ENCODE measurements at places on chromosomes 11 and 22. TPM values are rescaled to one million over a fixed set of nuclear protein-coding genes. Genes with fewer than 3 reads are reported as not detected.
A peak's percentile ranks its signal among the peaks of the same experiment; 100 is the strongest.

GRCh38 chr22:17873804-17874203, 99.5 kb upstream of the BID start:
- H3K27me3 ChIP-seq = no peaks in the 10 kb centered on the region
- no peak for DNase-seq
- H3K36me3 ChIP-seq = peaks cover 8% of the 10 kb centered on the region
- no peak overlapping the region for H3K4me3 ChIP-seq
- H3K4me1 ChIP-seq = no peaks in the 10 kb centered on the region

Gene APOBEC3H
- 7.4 TPM for total RNA-seq

- no peaks in the 10 kb centered on the region for H3K4me1 ChIP-seq
- no peaks in the 10 kb centered on the region for H3K36me3 ChIP-seq
- H3K27ac ChIP-seq = no peak overlapping the region
- no peaks in the 10 kb centered on the region for H3K27me3 ChIP-seq
- DNase-seq = no peak
- H3K4me3 ChIP-seq = no peak overlapping the region
Measured at GRCh38 chr11:40597546-40598113, 861.8 kb downstream of the LRRC4C start.

DNA sequence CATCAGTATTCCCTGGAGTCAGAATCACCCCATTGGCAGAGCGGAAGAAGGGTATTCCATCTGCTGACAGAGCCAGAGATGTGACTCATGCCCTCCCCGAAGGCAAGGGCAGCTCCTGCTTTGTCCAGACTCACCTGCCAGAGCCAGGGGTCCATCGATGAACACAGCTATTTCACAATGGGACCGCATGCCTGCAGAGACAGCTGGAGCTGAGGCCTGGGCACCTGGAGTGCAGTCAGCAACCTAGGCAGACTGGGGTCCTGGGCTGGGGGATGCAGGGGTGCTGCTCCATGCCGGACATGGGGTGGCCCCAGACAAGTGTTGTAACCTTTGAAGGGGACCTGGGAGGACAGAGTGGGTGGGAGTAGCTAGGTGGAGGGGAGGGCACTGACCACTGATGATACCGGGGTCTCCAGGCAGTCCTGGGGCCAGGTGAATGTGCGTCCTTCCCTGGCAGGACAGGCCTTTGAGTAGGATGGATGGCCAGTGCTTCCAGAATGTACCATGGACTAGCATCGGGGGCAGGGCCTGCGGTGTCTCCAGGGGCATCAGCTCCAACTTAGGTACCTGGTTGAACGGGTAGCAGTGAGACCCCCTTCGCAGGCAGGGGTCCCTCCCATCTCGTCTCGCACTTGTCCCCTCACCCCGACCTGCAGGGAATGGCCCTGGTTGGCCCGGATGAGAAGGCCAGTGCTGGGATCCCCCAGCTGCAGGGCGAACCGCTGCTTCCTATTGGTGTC, 1.7 kb downstream of the TRPT1 start:
- no peaks in the 10 kb centered on the region for H3K27me3 ChIP-seq
- H3K36me3 ChIP-seq = peaks cover 12% of the 10 kb centered on the region

Gene CASP12
- total RNA-seq = not detected

DNA sequence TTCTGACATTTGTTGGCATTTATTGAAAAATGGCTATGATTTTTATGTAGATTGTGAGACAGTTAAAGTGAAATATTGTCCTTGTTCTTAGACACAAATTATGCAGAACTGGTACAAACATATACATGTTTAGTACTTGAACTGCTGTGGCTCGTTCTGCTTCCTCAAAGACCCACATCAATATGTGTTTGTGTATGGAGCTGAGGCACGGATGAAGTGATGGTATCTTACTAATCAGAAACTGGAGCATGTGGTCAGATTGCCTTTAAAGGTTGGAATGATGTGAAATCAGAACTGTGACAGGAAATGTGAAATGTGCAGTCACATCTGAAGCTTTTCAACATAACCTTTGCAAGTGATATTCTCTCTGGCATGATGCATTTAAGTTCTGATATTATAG, 130.4 kb downstream of the NAV2 start:
- no peaks in the 10 kb centered on the region for H3K36me3 ChIP-seq
- no peak overlapping the region for H3K27ac ChIP-seq
- DNase-seq = no peak
- no peak overlapping the region for H3K4me3 ChIP-seq

GRCh38 chr11:116384876-116385275, 387.9 kb downstream of the BUD13 start:
- H3K4me1 ChIP-seq = no peaks in the 10 kb centered on the region
- H3K27ac ChIP-seq = no peak overlapping the region
- H3K36me3 ChIP-seq = no peaks in the 10 kb centered on the region
- DNase-seq = no peak

Gene SLC22A8
- not detected for total RNA-seq

DNA sequence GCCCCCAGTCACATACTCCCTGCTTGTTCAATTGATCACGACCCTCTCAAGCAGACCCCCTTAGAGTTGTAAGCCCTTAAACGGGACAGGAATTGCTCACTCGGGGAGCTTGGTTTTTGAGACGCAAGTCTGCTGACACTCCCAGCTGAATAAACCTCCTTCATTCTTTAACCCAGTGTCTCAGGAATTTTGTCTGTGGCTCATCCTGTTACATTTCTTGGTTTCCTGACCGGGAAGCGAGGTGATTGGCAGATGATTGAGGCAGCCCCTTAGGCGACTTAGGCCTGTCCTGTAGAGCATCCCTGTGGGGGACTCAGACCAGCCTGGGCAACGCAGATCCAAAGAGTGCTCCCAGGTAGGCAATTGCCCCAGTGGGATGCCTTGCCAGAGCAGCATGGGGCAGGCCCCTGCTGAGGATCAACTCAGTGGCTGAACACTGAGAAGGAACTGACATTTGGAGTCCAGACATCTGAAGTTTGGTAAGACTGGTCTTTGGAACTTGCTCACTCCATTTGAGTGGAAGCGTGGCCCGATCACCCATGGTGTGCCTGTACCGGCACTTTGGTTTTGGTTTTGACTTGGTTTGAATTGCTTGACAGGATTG, 51.5 kb downstream of the NEU3 start:
- H3K27ac ChIP-seq = no peak overlapping the region
- DNase-seq = no peak
- H3K4me3 ChIP-seq = no peak overlapping the region

GRCh38 chr11:130161441-130162145, 2.0 kb downstream of the ST14 start:
- H3K4me3 ChIP-seq = no peak overlapping the region
- no peak overlapping the region for H3K27ac ChIP-seq
- no peak for DNase-seq

DNA sequence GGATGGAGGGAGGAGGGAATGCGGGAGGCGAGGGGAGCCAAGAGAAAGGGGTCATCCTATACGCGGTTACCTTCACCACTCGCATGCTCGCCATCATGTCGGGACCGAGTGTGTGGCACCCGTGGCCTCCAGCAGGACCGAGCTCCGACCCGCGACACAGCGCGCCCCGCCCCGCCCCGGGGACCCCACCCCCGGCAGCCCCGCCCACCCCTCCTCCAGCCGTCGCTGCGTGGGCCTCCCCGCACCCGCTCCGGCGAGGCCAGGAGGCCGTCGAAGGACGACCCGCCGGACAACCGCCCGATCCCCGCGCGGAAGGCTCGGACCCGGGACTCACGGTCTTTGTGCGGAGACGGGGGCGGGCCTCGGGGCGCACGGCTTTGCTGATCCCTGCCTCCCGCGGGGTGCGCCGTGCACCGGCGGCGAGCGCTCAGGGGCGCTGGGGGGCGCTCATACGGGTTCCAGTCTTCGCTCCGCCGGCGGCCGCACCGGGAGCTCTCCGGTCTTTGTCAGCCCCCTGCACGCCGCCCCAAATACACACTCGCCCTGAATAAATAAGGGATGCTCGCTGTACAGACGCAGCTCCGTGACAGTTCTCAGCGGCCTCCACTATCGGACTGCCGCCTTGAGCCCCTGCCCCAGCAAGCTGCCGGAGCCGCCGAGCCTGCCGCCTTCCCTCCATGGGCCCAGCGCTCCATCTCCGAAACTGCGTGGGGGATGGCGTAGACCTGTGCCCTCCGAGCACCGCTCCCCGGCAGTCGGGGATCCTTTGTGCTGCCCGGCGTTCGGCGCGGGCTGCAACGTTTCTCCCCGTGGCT, at the start of gene UBE2L6:
TSS of gene UBE2L6 (minus strand) at position 158 of the 815 bp plus-strand sequence. CDS start at position 97, 61 bp downstream.
- peak within 1 kb of the TSS; percentile 97 for H3K27ac ChIP-seq
- peak; percentile 53 for DNase-seq
- no peaks in the 10 kb centered on the region for H3K27me3 ChIP-seq
- H3K36me3 ChIP-seq = peaks cover 21% of the 10 kb centered on the region

DNA sequence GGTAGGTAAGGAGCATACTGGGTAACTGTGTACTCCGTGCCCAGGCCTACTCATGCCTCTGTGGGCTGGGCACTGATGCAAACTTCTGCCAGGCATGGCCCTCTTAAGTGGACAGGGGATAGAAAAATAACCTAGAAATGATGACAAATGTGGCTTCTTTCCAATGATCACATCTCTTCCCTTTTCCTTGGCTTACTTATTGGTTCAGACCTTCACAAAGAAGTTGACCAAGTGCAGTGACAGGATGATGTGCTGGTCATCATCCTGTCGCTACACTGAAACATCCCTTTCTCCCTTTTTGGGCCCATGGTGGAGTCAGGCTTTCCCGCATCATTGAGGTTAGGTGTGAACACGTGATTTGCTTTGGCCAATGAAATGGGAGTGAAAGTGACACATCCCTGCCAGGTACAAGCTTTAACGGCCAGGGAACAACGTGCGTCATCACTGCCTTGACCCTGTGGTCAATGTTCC, 31.8 kb upstream of the APOBEC3A start:
- peaks cover 5% of the 10 kb centered on the region for H3K4me1 ChIP-seq
- H3K27me3 ChIP-seq = peaks cover 31% of the 10 kb centered on the region
- H3K4me3 ChIP-seq = no peak overlapping the region
- no peaks in the 10 kb centered on the region for H3K36me3 ChIP-seq

Gene ART5
- total RNA-seq = not detected

DNA sequence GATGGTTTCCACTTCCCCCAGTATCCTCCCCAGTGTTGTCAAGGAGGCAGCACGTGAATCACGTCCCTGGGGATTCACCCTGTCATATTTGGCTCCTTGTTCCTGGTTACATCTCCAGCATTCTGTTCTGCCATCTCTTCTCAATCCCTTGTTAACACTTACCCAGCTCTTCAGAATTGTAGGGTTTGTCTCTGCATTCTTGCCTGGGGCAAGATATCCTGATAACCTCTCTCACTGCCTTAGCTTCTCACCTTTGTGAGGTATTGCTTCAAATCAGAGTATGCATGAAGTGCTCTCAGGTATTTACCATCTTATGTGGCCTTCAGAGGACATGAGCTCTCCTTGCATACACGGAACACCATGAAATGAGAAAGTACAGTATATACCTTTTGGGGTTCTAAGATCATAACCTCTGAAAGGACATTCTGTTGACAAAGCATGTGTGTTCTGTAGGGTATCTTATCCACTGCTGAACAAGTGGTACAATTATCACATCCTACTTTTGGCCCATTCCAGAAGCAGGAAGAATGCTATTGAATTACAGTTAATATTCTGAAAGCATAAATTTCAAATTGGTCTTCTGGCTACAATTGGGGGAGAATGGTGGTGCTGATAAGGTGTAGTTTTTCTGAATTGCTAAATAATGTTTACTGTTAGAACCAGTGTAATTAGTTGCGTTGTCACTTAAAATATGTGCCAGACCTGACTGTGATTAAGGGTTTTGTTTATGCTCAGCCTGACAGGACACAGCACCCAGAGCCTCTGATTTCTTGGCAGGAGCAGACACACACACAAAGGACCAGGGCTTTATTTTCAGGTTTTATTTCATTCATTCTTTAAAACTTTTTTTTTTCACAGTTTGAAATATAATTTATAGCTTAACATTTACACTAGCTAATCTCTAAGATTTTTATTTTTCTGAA, 32.7 kb downstream of the VSTM5 start:
- no peaks in the 10 kb centered on the region for H3K27me3 ChIP-seq
- no peaks in the 10 kb centered on the region for H3K4me1 ChIP-seq
- no peak overlapping the region for H3K4me3 ChIP-seq
- H3K27ac ChIP-seq = no peak overlapping the region
- peaks cover 25% of the 10 kb centered on the region for H3K36me3 ChIP-seq
- DNase-seq = no peak

Gene RNASEH2C
- total RNA-seq = 89.0 TPM

DNA sequence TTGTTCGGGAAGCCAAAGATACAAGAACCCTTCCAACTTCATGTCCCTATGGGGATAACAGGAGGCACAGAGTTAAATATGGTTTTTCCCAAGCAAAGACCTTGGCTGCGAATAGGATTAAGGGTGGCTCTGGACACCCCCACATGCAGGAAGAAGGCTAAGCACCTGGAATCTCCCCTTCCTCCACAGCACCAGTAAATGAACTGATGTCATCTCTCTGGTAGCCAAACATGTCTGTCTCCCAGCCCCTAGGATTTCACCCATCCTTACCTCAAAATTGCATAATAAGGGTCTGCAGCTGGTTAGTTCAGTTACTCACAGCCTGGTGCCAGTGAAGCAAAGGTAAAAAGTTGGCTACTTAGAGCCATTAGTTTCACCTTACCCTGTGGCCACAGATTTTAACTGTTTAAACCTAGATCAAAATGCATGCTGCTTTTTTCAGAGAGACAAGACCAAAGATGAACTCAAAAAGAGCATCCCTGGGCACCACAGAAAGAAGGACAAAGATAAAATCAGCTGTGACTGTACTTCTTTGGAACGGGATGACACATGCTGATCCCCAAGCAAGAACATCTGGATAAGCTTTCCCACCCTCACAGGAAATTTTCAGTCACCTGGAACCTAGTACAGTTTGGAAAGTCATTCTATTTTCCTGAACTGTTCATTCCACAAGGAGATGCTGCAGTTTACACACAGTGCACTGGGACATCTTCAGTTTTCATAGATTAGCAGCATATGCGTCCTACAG, 77.2 kb upstream of the AKIP1 start:
- no peaks in the 10 kb centered on the region for H3K36me3 ChIP-seq
- H3K4me3 ChIP-seq = no peak overlapping the region
- H3K27me3 ChIP-seq = no peaks in the 10 kb centered on the region

DNA sequence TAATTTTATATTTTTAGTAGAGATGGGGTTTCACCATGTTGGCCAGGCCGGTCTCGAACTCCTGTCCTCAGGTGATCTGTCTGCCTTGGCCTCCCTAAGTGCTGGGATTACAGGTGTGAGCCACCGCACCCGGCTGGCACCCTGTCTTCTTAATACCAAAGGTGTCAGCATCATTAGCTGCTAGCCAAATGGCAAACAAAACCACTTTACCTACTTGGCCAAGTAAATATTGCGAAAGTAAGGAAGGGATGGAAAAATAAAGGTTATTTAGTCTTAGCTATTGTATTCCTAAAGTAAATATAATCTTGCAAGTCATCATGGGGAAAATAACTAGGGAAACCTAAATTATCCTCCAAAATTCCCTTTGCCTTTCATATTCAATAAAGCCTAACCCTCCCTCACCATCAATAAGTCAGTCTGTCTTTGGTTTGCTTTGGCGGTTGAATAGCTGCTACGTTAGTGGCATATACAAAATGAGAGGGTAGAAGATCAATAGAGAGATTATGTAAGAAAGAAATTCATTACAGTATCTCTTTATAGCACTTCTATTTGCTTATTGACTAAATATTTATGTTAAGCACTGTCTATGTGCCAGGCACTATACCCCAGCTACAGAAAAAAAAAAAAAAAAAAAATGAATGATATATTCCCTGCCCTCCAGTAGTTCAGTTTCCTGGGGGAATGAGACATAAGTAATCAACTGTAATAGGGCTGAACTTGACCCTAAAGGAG, 40.2 kb upstream of the CFAP300 start:
- H3K27ac ChIP-seq = no peak overlapping the region
- H3K27me3 ChIP-seq = peaks cover 7% of the 10 kb centered on the region
- H3K4me1 ChIP-seq = peaks cover 7% of the 10 kb centered on the region
- no peaks in the 10 kb centered on the region for H3K36me3 ChIP-seq
- no peak overlapping the region for H3K4me3 ChIP-seq
